ENCODE measurements at places on chromosomes 16 and 17.

DNA sequence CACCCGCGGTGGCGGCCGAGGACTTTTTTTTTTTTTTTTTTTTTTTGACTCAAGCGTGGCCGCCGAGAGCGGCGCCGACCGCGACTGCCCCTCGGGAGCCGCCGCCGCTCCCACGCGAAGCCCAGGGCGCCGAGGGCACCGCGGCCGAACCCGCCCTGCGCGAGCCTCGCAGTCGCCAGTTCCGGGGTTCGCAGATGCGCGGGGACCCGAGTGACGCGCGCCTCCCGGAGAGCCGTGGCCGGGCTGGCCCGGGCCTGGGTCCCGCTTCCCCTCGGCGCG lies 1.1 kb downstream of the METRNL start:
- no peak for DNase-seq

- DNase-seq = no peak
Measured at GRCh38 chr16:61237884-61238485, 798.3 kb downstream of the CDH8 start.

DNA sequence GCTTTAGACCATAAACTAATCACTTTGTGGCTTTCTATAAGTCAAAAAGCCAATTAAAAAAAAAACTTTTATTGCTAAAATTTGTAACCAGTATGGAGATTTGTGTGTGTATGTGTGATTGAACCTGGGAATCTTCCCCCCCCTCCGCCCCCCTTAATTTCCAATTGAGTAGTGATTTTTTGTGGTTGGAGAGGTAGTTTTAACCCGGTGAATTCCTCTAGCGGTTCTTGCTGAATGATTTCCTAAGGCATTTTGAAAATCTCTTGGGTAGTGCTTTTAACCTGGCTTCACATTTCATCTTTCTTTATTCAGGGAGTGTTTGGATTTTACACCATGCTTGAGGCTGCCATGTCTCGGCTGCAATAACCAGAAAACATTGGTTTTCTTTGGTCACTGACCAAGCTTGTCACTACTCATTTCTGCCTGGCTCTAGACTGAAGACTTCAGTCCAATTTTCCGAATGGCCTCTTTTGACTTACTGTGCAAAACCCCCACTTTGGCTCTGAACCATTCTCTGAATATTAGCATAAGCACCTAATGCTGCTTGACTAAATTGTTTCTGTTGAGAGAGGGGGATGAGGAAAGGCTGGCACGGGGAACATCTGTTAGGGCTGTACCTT lies 35.6 kb downstream of the PRKCA start:
- DNase-seq = no peak

DNA sequence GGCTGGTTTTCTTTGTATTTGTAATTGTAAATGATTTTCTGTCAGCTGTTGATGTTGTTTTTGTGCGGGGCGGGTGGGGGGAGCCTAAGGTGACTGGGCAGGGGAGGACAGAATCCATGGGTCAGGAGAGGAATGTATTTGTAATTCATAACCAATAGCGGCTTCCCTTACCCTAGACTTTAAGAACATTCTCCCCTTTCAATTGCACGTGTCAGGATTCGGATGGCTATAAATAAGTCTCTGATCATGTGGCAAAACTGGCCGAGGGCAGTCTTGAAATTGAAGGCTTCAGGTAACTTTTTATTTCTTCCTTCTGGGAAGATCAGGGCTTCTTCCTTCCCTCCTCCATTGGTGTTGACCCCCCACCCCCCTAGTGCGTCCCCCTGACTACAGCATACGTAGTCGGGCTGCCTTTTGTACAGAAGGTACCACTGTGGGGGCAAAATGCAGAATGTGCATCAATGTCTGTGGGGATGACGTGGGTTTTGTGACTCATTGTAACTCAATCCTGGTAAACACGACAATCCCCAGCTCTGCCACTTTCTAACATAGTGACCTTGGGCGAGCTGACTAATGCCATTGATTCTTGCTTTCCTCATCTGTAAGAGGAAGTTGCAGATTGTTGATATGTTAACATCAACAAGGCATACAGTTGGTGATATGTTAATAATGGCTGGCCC lies 16.2 kb downstream of the MARCHF10 start:
- DNase-seq = peak; percentile 29

- DNase-seq = no peak
Measured at GRCh38 chr17:78127888-78128550, 536 bp downstream of the TMC6 start.

DNA sequence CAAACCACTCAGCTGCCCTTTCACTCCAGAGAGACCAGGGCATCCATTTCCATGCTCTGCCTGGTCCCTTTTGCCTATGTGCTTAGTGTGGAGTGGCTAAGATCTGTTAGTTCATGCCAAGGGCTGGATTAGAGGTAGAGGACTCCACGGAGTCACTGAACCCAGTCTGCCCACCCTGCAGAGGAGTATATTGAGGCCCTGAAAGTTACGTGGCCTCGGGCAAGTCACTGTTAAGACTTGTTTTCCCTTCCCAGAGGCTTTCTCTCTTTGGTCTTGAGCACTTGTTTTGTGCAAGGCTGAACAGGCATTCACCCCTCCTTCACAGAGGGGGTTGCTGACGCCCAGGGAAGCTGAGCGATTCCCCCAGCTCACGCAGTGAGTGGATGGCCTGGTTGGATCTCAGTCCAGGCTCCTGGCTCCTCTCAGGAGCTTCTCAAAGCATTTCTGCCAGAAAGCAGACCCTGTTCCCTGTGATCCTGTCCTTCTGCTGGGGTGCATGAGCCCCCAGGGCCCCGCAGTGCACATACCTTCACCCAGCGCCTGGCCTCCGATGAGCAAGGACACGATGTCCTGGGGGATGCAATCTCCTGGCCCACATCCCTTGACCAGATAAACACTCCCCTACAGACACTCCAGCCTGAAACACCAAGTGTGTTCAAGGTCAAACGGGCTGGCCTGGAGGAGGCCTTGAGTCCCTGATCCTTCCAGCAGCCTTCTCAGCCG lies 153.4 kb upstream of the GSE1 start:
- no peak for DNase-seq

DNA sequence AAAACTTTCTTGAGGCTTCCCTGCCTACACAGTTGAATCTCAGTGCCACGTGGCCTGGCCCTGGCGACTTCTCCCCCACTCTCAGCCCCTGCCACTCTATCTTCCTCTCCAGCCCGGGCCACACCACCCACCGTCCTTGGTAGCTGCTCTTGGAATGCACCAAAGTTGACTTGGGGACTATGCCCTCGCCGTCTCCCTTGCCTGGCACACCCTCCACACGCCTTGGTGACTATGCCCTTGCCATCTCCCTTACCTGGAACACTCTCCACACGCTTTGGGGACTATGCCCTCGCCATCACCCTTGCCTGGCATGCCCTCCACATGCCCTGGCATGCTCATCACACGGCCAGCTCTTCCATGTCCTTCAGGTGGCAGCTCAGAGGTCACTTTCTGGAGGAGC lies 15.5 kb upstream of the TVP23A start:
- no peak for DNase-seq

DNA sequence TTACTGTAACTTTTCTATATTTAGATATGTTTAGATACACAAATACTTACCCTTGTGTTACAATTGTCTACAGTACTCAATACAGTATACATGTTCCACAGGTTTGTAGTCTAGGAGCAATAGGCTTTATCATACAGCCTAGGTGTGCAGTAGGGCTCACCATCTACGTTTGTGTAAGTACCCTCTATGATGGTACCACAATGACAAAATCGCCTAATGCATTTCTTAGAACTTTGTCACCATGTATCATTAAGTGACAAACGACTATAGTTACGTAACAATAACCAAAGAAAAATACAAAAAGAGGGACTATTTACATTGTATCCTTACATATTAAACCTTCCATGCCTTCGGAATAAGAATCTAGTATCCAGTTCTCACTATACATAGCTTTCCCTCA lies 8.0 kb downstream of the STAT5B start:
- DNase-seq = no peak

GRCh38 chr17:81230043-81230820 lies 7.5 kb upstream of the CEP131 start:
- no peak for DNase-seq

DNA sequence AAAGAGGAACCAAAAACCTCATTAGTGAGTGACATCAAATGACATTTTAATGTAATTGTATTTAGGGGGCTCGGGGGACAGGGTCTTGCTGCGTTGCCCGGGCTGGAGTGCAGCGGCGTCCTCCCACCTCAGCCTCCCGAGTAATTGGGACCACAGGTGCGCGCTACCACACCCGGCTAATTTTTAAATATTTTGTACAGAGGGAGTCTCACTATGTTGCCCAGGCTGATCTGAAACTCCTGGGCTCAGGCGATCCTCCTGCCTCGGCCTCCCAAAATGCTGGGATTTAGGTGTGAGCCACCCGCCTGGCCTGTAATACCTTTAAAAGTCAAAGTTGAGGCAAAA lies 581 bp downstream of the SNRNP25 start:
- DNase-seq = no peak

DNA sequence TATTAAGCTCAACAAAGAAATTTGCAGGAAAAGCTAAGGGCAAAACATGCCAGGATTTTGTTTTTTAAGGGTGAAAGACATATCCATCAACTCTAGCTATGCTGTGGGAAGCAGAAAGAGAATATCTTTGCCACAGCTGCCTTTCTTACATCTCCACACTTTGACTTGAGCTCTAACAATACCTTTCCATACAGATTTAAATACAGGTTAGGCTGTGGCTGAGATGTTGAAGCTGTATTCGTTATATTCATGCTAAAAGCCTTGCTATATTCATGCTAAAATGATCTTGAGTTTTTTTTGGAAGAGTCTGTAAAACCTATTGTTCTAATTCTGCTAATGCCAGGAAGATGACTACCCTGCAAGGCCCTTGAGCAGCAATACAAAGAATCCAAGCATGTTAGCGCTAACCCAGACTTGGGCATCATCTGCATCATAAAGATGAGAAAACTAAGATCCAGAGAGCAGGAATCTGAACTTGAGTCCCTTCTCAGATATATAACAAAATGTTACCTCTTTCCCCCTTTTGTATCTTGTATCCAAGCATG lies 204.8 kb upstream of the C17orf78 start:
- DNase-seq = no peak

DNA sequence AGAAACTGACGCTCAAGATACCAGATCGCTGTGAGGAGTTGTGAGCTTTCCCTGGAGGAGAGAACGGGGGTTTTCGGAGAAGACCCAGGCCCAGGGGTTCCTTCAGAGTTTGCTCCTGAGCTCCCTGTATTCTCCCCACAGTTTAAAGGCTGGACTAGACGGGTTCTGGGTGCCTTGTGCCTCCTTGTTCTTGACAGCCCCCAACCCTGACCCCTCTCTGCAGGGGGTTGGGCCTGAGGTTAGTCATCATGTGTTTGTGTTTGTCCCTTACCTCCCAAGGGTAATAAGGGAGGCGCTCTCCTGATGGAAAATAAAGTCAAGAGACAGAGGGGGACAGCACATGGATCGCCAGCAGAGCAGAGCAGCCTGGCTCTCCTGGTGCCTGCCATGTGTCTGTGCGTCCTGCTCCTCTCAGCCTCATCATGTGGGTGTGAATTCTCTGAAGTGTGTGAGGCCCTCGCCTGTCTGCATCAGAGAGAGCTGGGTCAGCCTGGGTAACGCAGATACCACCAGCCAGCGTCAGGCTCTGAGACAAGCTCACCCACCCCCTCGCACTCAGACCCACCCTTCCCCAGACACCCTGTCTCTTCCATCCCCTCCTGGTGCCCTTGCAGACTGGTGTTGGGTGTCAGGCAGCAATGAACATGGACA lies 8.7 kb downstream of the HEXIM2 start:
- DNase-seq = no peak

- peak; percentile 68 for DNase-seq
Measured at GRCh38 chr17:15981208-15981607, 18.3 kb downstream of the ZSWIM7 start.

DNA sequence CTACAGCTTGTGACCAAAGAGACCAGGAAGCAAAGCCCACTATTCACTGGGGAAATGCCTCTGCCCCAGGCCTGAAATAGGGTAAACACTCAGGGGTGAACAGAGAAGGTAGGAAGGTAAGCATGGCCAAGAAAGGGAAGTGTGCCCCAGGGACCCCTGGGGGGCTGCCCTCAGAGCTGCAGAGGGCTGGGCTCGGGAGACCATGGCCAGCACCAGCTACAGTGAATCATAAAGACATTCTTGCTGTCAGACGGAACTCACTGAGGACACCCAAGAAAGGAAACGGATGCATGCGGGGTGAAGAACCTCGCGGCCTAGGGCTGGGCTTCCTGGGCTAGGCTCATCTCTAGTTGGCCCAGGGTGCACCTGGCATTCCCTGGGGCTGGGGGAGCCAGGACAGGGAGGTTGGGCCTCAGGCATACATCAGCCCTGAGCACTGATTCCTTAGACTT lies 9.6 kb downstream of the HIC1 start:
- no peak for DNase-seq

DNA sequence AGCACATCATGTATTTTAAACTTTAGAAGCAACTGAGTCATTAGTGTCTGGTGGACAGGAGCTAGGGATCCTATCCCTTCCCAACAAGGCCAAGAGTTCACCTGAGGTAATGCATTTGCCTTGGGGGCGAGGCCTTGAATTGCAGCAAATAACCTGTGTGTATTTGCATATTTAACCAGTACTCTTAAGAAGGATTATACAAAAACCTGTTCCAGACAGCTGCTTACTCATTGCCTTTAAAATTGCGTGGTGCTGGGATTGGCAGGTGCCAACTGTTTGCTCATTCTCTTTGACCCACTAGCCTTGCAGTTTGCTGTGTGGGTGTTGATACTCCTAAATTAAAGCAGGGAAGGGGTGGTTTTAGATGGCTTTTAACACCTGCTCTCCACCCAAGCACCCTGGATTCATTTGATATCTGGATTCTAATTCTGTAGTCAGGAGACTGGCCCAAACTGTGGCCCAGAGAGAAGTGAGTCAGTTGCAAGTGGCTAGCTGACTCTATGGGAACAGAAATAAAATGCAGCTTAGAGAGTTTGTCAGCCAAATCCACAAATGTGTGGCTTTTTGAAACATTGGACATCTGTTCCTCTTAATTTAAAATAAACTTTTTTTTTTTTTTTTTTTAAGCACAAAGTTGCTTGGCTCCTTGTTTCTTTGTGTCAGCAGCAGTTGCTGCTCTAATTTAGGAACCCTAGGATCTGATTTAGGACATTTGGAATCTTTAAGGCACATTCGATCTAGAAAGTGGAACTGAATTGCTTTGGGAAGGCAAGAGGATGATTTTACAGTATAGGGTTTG lies 46.9 kb downstream of the TUBD1 start:
- DNase-seq = peak; percentile 78

DNA sequence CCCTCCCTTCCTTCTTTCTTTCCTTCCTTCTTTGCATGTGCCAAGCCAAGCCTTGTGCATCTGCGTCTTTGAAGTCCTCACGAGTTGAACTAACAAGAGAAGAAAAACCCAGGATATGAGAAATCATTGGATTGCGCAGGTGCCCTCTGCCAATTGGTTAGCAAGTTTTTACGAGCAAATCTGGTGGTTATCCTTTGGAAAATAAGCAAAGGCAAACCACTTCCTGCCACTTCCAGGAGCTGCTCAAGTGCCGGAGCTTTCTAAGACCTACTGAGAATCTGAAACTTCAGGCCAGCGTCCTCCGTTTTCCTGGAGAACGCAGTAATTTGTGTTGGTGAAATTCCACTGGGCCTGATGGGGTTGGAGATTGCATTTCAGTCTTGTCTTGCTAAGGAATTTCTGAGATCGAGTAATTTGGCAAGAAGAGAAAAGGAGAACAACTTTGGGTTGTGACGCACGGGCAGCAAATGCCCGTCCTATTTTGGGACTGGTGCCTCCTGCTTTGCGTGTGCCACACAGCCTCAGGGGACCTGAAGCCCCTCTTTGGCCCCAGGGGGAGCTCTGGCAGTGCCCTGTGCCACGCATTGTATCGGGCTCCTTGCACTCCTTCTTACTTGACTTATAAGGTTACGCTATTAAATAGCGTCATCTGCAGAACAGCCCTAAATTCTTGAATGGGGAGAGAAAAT lies 56.4 kb downstream of the CMIP start:
- DNase-seq = peak; percentile 39

Data from MV-4-11 (cell line).